ENCODE measurements at places on chromosomes 1 and 21. TPM values are rescaled to one million over a fixed set of nuclear protein-coding genes. Genes with fewer than 3 reads are reported as not detected.

GRCh38 chr21:17789069-17789468, 30.1 kb downstream of the C21orf91 start:
- H3K36me3 ChIP-seq: peaks cover 68% of the 10 kb centered on the region
- H3K27me3 ChIP-seq: no peaks in the 10 kb centered on the region
- H3K27ac ChIP-seq: no peak overlapping the region
- no peak for DNase-seq
- H3K4me1 ChIP-seq: no peaks in the 10 kb centered on the region

DNA sequence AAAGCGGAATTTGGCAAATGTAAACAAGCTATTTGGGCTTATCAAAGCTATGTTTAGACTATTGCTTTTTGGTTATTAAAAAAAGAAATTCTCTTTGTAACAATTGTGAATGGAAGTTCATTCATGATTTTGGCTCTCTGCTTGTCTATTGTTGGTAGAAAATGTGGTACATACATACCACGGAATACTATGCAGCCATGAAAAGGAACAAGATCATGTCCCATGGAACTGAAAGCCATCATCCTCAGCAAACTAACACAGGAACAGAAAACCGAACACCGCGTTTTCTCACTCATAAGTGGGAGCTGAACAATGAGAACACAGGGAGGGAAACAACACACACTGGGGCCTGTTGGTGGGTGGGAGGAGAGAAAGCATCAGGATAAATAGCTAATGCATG, 465.4 kb downstream of the SETD4 start:
- no peak overlapping the region for H3K27ac ChIP-seq
- H3K36me3 ChIP-seq: no peaks in the 10 kb centered on the region
- no peaks in the 10 kb centered on the region for H3K27me3 ChIP-seq
- DNase-seq: no peak

- no peak overlapping the region for H3K27ac ChIP-seq
- no peaks in the 10 kb centered on the region for H3K4me1 ChIP-seq
- H3K4me3 ChIP-seq: no peak overlapping the region
- DNase-seq: no peak
Observed at GRCh38 chr1:153447498-153448170, 12.8 kb downstream of the S100A7 start.

DNA sequence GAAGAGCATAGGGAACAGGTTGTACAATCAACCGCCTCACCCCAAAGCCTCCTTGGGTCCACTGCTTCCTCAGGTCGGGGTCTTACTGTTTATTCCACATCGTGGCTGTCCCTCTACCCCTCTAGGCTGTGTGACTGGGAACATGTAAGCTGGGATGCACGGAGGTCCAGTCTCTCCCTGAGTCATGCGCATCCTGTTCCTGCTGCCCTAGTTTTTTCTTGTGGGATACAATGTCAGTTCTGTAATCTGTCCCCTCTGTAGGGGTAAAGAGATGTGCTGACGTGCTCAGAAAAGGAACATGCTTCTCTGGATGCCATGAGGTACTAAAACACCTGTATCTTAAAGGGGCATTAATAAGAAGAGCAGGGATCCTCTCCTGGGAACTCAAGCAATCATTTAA, 66.2 kb downstream of the SLC45A1 start:
- peaks cover 9% of the 10 kb centered on the region for H3K36me3 ChIP-seq
- DNase-seq: no peak
- no peak overlapping the region for H3K4me3 ChIP-seq

IQGAP3 gene
- total RNA-seq: 24.5 TPM

VSIG8 gene
- total RNA-seq: not detected

Data from H9 (cell line).